ENCODE measurements at places on chromosomes 4 and X.

GRCh38 chr4:140251571-140251970 is 97.6 kb upstream of the MAML3 start:
- DNase-seq, result no peak

- DNase-seq, result no peak
These were observed 205.5 kb upstream of the NUDT6 start for GRCh38 chr4:123127875-123128274.

GRCh38 chrX:14232688-14233087 is 203.0 kb upstream of the GEMIN8 start:
- no peak for DNase-seq

DNA sequence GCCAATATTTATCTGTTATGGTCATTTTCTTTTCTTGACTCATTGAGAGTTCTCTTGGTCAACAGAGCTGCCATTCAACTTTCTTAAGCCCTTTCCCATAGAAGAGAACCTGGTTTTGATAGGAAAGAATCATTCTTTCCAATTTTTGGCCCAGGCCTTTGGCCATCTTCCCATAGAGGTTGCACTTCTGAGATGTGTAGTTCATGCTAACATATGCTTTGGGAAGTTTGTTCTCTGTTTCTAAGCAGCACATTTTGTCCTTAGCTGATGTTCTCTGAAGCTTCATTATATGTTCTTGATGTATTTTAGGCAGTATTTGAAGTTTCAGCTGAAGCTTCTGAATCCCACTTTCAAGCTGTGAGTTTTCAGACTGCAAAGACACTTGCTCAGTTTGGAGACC is 161.1 kb downstream of the VEGFC start:
- DNase-seq, result no peak

DNA sequence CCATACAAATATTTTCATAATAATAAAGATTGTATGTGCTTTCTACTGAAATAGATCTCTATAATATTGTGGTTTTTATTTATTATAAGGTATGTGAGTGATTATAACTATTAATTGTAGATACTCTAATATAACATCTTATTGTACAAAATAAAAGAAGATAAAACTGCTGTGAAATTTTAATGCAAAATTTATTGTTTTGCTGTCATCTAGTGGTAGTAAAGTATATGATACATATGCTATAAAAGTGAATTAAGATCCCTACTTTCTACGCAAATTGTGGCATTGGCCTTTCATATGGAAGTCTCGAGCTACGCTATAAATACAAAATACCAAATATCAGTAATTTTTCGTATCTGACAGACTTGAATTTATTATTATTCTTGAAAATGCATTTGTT is 19.3 kb downstream of the YIPF7 start:
- DNase-seq, result no peak

DNA sequence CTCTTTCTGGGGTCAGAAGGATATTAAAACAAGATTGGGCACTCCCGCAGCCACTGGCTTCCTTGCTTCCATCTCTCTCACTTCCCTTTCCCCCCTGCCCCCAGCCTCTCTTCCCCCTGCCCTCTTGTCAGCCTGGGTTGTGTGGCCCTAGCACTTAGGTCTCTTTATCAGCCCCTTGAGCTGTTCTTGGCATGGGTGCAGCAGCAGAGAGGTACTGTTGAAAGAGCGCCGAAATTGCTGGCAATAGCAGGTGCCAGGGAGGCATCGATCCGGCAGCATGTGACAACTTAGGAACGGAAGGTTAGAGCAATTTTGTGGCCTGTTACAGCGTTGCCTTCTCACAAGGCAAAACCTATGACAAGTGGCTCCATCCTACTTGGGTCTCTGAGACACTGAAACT is 333.1 kb upstream of the IGFBP7 start:
- DNase-seq, result no peak

GRCh38 chr4:186728631-186729271 is 5.1 kb upstream of the FAT1 start:
- DNase-seq, result no peak

- DNase-seq, result no peak
These were observed 1.1 kb upstream of the CCNQ start for GRCh38 chrX:153600032-153600373.

DNA sequence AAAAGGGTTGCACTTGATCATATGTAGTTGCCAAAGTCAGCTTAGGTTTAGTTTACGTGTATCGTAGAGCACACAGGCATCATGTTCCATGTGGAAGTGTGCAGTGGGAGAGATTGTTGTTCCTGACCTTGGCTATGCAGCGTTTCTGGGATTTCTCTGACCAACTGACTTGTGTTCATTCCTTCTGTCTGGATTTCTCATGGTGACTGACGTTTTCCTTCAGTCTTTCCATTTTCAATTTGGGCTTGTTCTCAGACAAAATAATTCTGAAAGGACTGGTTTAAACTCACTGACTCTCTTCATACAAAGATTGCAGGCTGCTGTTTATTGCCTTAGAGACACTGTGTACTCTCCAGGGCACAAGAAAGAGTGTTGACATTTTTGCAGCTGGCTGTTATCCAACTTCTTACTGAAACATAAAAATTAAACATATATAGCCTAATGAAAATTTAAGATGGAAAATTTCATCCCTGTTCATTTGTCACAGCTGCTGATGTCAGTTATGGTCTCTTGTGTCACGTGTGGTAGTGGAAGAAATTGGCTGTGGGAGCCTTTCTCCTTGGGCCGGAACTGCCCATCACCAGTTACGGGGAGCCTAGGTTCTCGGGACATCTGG is 95.4 kb downstream of the TNIP2 start:
- DNase-seq, result no peak

GRCh38 chrX:20513185-20513584 is 246.5 kb upstream of the RPS6KA3 start:
- DNase-seq, result no peak

DNA sequence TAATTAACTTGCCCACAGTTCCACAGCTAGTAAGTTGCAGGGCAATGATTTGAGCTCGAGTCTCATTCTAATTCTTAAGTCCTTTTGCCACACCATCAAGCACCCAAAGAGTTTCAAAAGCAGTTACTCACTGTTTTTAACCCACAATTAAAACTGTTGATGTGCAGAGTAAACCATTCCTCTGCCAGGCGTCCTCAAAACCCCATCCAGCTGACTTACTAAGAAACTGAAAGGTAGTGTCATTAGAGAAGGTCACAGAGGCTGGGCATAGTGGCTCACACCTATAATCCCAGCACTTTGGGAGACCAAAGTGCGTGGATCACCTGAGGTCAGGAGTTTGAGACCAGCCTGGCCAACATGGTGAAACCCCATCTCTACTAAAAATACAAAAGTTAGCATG is 121.7 kb downstream of the CHIC2 start:
- DNase-seq, result no peak

- no peak for DNase-seq
These were observed 34.9 kb upstream of the STK26 start for GRCh38 chrX:131988236-131988635.

- no peak for DNase-seq
These were observed 53.4 kb downstream of the ZNF518B start for GRCh38 chr4:10403633-10404445.

DNA sequence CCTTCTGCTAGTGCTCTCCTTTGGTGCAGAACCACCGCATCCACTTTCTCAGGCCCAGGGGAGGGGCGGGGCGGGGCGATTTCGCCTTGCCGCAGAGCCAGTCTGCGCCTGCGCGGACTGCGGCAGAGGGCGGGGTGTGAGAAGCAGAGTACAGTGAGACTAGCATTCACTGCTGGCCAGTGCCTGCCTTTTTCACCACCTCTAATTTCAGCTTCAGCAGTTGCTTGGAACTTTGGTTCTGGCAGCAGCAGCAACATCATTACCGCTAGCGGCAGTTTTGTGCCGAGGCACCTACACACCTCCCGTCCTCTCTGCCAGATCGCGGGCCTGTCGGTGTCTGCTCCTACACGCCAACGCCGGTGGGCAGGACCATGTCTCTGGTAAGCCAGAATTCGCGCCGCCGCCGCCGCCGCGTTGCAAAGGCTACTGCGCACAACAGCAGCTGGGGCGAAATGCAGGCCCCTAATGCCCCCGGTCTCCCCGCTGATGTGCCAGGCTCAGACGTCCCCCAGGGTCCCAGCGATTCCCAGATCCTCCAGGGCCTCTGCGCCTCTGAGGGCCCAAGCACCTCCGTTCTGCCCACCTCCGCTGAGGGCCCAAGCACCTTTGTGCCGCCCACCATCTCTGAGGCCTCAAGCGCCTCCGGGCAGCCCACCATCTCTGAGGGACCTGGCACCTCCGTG is at the start of gene MAGEE1:
MAGEE1 (plus strand) TSS at position 151 of the 683 bp plus-strand sequence; CDS start at position 372, 221 bp downstream.
- DNase-seq, result peak; percentile 60

- DNase-seq, result no peak
These were observed 1.1 kb downstream of the NFXL1 start for GRCh38 chr4:47913330-47913729.

All from stimulated activated CD8-positive, alpha-beta memory T cell treated with anti-CD3 and anti-CD28 coated beads, Interleukin-15, amount 100 ng/mL, for 1 hour (primary cell).